ENCODE measurements at places on chromosomes 4 and X. TPM values are rescaled to one million over a fixed set of nuclear protein-coding genes. Genes with fewer than 3 reads are reported as not detected.
A peak's percentile ranks its signal among the peaks of the same experiment; 100 is the strongest.

DNA sequence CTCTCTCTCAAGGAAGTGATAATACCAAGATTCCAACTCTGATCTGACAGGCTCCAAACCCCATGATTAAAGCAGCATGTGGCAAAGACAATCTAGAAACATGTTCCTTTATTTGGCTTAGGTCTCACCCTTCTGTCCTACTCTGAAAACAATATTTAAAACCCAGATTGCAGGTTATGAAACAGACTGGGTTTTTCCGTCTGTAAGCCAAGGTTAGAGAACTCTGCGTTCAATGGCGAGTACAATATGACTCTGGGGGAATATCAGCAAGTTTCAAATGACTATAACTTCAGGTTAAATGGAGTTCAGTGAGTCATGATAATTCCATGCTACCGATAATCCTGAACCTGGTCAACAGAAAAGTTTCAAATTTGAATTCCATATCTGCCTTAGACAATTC lies 50.8 kb downstream of the ANAPC10 start:
- H3K27me3 ChIP-seq = no peaks in the 10 kb centered on the region
- H3K27ac ChIP-seq = no peak overlapping the region
- DNase-seq = no peak
- H3K36me3 ChIP-seq = no peaks in the 10 kb centered on the region
- H3K4me1 ChIP-seq = no peaks in the 10 kb centered on the region

GRCh38 chrX:33134164-33134563 lies 77.2 kb downstream of the DMD start:
- H3K4me3 ChIP-seq = peak overlapping the region; percentile 0
- DNase-seq = no peak
- no peaks in the 10 kb centered on the region for H3K27me3 ChIP-seq

- H3K36me3 ChIP-seq = no peaks in the 10 kb centered on the region
- no peak overlapping the region for H3K4me3 ChIP-seq
- peaks cover 2% of the 10 kb centered on the region for H3K27me3 ChIP-seq
- DNase-seq = no peak
Observed at GRCh38 chr4:70681704-70682103, 6.6 kb upstream of the UTP3 start.

DNA sequence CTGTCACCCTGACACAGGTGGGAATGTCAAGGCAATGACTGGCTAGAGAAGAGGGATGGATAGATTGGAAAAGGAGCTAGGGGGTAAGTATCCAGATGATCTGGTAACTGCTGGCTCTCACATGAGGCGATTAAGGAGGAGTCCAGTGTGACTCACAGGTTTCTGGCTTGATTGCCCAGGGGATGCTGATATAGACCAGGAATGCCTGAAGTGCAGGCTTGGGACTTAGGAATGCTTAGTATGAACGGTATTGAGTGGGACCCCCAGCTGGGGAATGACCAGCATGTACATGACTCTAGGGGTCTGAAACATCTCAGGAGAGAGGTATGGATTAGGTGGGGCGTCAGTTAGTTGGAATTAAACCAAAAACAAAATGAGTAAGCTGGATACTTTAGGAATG lies 65.8 kb upstream of the PRPS1 start:
- H3K27ac ChIP-seq = no peak overlapping the region
- no peaks in the 10 kb centered on the region for H3K4me1 ChIP-seq
- H3K4me3 ChIP-seq = no peak overlapping the region
- no peaks in the 10 kb centered on the region for H3K36me3 ChIP-seq

- DNase-seq = no peak
- no peaks in the 10 kb centered on the region for H3K27me3 ChIP-seq
- H3K27ac ChIP-seq = no peak overlapping the region
- no peaks in the 10 kb centered on the region for H3K36me3 ChIP-seq
- H3K4me1 ChIP-seq = no peaks in the 10 kb centered on the region
- H3K4me3 ChIP-seq = no peak overlapping the region
Observed at GRCh38 chr4:108783665-108784463, 21.0 kb upstream of the ETNPPL start.

GRCh38 chr4:152009031-152009670 lies 248.3 kb upstream of the GATB start:
- H3K27ac ChIP-seq = no peak overlapping the region
- H3K4me3 ChIP-seq = no peak overlapping the region
- H3K36me3 ChIP-seq = no peaks in the 10 kb centered on the region
- H3K4me1 ChIP-seq = no peaks in the 10 kb centered on the region
- no peak for DNase-seq

- no peak overlapping the region for H3K4me3 ChIP-seq
- H3K27ac ChIP-seq = no peak overlapping the region
- H3K27me3 ChIP-seq = no peaks in the 10 kb centered on the region
- H3K36me3 ChIP-seq = no peaks in the 10 kb centered on the region
Observed at GRCh38 chrX:11533199-11533651, 132.5 kb downstream of the ARHGAP6 start.

- H3K4me1 ChIP-seq = no peaks in the 10 kb centered on the region
- H3K4me3 ChIP-seq = no peak overlapping the region
- no peaks in the 10 kb centered on the region for H3K36me3 ChIP-seq
- no peak overlapping the region for H3K27ac ChIP-seq
- H3K27me3 ChIP-seq = peaks cover 10% of the 10 kb centered on the region
Observed at GRCh38 chrX:80430826-80431504, 10.7 kb downstream of the TENT5D start.

- H3K36me3 ChIP-seq = no peaks in the 10 kb centered on the region
- H3K4me3 ChIP-seq = no peak overlapping the region
- no peak for DNase-seq
- no peaks in the 10 kb centered on the region for H3K4me1 ChIP-seq
- H3K27ac ChIP-seq = no peak overlapping the region
Observed at GRCh38 chr4:5821665-5822358, 71.1 kb downstream of the CRMP1 start.

DNA sequence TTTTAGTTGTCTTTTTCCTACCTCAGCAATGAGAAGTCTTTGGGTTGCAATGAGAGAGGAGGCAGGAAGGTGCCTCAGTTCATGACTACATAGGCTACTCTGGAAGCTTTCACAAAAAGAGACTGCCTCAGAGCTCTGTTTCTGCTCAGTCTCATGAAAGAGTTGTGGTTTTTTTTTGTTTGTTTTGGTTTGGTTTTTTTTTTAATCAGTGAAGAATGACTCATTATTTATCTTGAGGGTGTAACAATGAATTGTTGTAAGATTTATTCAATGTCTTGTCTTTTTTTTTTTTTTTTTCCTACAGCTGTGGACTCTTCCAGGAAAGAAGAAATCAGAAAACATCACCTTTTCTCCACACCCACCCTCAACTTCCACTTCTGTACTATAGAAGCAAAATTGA lies 67.5 kb upstream of the CXCL13 start:
- H3K4me1 ChIP-seq = no peaks in the 10 kb centered on the region
- no peak overlapping the region for H3K4me3 ChIP-seq
- no peaks in the 10 kb centered on the region for H3K27me3 ChIP-seq

GRCh38 chrX:108268434-108269080 lies 169.7 kb downstream of the COL4A6 start:
- no peak for DNase-seq
- H3K27ac ChIP-seq = no peak overlapping the region
- H3K4me1 ChIP-seq = no peaks in the 10 kb centered on the region
- H3K27me3 ChIP-seq = peaks cover 9% of the 10 kb centered on the region
- no peaks in the 10 kb centered on the region for H3K36me3 ChIP-seq

GRCh38 chrX:43618366-43619205 lies 37.5 kb upstream of the MAOA start:
- no peaks in the 10 kb centered on the region for H3K4me1 ChIP-seq
- no peaks in the 10 kb centered on the region for H3K36me3 ChIP-seq
- H3K4me3 ChIP-seq = no peak overlapping the region

- no peaks in the 10 kb centered on the region for H3K4me1 ChIP-seq
- H3K27me3 ChIP-seq = no peaks in the 10 kb centered on the region
- DNase-seq = no peak
- no peaks in the 10 kb centered on the region for H3K36me3 ChIP-seq
- H3K4me3 ChIP-seq = no peak overlapping the region
Observed at GRCh38 chrX:26778320-26778888, 562.4 kb downstream of the MAGEB5 start.

GRCh38 chr4:51901363-51901762 lies 58.4 kb downstream of the DCUN1D4 start:
- H3K4me3 ChIP-seq = no peak overlapping the region
- peaks cover 59% of the 10 kb centered on the region for H3K36me3 ChIP-seq
- H3K4me1 ChIP-seq = no peaks in the 10 kb centered on the region
- no peak for DNase-seq

DNA sequence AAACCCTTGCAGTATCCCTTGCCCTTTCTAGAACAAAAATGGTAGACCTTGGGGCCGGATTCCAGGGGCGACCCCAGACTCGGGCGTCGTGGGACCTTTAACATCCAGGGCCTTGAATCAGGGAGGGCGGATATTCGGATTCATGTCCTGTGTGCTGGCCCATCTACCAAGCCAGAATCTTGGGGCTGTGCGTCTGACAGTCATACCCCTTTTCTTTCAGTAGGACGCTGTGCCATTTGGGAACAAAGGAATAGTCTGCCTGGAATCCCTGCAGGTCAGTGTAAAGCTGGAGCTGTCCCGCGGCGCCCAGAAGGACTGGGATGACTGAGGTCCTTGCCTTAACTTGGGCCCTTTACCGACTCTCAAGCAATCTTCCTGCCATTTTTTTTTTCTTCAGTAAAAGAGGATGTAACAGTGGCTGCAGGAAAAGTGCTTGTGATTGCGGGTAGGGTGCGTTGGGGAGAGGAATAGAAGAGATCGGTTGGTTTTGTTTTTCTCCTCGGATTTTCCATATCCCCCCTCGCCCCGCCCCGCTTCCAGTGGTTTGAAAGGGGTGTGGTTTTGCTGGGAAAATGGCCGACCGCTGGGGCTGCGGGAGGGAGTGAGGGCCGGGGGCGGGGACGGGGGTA lies 518 bp downstream of the ARMCX1 start:
- peak; percentile 61 for DNase-seq
- no peaks in the 10 kb centered on the region for H3K4me1 ChIP-seq
- peak overlapping the region; percentile 65 for H3K4me3 ChIP-seq
- H3K27me3 ChIP-seq = no peaks in the 10 kb centered on the region
- peak overlapping the region; percentile 75 for H3K27ac ChIP-seq

DNA sequence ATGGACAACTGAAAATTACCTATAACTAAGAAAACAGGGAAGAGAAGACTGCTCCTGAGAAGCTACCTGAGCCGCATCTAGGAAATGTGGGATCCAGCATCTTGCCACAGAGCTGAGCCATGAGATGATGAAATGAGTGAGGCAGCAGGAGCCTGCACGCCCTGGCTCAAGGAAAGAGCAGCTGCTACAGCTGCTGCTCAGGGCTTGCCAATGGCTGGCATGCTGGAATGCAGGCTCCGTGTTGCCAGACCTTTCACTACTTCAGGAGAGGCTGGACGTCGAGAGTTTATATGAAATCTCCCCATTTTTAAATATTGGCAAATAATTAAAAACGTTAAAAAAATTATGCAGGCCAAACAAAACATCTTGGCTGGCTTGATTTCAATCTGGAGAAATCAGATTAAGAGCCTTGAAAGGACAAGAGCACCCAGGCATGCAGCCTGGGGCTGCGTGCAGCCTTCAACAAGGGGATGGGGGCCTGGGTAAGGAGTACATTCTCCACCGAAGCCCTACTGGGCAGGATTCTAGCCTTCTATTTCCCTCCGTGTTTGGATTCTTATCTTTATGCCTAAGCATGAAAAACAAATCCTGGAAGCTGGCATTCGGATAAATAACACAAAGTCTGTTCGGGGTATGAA lies 227.6 kb downstream of the NR3C2 start:
- H3K36me3 ChIP-seq = no peaks in the 10 kb centered on the region
- peaks cover 19% of the 10 kb centered on the region for H3K4me1 ChIP-seq
- H3K27me3 ChIP-seq = no peaks in the 10 kb centered on the region

The AKAP14 gene
- not detected for total RNA-seq

The PCSK1N gene
- 0.44 TPM for total RNA-seq

The HOPX gene
- 4.7 TPM for total RNA-seq

The PRKG2 gene
- not detected for total RNA-seq

The CENPVL2 gene
- not detected for total RNA-seq

The TRO gene
- total RNA-seq = 4.2 TPM

The SPANXA1 gene
- not detected for total RNA-seq

The SSX7 gene
- total RNA-seq = not detected

The PCDH10 gene
- not detected for total RNA-seq

The FNIP2 gene
- 92.1 TPM for total RNA-seq

The ZNF157 gene
- total RNA-seq = not detected

The HTRA3 gene
- total RNA-seq = 7.2 TPM
